Frontal cortex (tissue), 4 donors: ENCODE measurements at places on chromosomes 6 and 20.

DNA sequence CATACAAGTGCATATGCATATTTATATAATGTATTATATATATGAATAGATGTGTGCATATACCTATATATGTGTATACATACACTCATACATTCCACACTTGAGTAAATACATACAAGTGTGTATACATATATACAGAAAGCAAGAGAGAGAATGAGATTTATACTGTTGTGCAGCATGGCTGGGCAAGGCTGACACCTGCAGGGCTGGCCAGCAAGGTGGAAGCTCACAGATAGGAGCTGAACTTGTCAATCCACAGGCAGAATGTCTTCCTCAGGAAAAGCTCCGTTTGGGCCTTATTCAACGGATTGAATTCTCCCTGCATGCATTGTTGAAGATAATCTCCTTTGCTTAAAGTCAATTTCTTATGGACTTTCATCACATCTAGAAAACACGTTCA, 256.7 kb downstream of the ZNF217 start:
- DNase-seq: no peak

DNA sequence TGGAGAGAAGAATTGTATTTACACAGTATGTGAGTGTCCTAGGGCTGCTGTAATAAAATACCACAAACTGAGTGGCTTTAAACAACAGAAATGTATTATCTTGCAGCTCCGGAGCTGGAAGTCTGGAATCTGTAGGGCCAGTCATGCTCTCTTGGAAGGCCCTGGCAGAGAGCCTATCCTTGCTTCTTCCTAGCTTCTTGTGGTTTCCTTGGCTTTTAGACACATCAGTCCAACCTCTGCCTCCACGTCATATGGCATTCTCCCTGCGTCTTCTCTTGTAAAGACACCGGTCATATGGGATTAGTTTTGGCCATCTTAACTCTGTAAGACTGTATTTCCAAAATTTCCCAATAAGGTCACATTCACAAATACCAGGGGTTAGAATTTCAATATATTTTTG, 10.8 kb downstream of the FNDC1 start:
- no peak for DNase-seq

DNA sequence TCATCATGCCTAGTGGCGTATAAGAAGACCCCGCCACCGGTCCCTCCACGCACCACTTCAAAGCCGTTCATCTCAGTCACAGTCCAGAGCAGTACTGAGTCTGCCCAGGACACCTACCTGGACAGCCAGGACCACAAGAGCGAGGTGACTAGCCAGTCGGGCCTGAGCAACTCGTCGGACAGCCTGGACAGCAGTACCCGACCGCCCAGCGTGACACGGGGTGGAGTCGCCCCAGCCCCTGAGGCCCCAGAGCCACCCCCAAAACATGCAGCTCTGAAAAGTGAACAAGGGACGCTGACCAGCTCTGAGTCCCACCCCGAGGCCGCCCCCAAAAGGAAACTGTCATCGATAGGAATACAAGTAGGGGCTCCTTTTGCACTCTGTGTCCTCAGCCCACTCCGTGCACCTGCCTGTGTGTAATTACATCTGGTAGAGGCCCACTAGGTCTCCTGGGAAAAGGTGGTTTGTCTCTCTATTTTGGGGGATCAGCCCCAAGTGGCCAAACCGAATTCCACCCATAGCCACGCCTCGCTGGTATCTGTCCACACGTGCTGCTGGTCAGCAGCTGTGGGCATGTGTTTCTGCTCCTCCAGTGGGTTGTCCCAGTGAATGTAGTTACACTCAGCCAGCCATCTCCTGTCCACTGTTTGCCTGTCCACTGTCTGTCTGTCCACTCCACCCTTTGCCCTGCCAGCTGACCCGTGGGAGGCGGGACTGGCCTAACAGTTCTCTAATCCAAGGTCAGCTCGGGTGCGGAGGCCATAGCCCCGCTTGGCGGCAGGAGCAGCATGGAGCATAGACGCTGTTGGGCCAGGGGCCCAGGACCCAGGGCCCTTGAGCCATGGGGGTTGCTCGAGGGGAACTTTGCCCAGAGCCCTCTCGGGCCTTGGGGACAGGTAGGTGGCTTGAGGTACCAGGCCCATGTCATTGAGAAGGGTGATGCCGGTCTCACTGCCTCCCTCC, 44.3 kb upstream of the MYL9 start:
- no peak for DNase-seq

- no peak for DNase-seq
These were observed 144.7 kb upstream of the ZNF217 start for GRCh38 chr20:53738039-53738944.

DNA sequence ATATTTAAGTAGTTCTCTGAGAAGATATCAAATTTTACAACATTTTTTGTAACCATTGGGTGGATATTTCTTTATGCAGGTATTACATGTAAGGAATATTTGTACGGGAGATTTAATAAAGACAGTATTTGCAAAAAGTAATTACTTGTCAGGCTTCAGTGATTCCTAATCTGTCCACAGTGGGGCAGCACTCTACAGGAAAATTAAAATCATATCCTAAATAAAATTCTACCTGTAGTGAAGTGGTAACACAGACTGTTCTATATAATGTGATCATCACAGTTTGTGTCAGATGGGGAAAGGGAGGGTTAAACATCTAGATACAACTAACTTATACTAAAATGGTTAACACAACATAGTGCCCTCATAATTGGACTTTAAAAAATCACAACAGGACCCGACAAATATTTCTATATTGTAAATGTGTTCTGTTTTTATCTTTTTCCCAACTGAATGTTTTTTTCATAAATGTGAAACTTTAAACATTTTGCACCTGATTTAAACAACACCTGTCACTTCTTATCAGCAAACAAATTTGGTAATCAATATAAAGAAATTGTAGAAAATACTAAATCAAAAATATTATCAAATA, 145.6 kb upstream of the MANEA start:
- DNase-seq: peak; percentile 34

- DNase-seq: no peak
These were observed 1.2 kb upstream of the EDN1 start for GRCh38 chr6:12288914-12289313.

GRCh38 chr6:150406948-150407347, 38.1 kb downstream of the IYD start:
- DNase-seq: no peak

GRCh38 chr6:168905451-168906090, 348.1 kb downstream of the THBS2 start:
- no peak for DNase-seq

DNA sequence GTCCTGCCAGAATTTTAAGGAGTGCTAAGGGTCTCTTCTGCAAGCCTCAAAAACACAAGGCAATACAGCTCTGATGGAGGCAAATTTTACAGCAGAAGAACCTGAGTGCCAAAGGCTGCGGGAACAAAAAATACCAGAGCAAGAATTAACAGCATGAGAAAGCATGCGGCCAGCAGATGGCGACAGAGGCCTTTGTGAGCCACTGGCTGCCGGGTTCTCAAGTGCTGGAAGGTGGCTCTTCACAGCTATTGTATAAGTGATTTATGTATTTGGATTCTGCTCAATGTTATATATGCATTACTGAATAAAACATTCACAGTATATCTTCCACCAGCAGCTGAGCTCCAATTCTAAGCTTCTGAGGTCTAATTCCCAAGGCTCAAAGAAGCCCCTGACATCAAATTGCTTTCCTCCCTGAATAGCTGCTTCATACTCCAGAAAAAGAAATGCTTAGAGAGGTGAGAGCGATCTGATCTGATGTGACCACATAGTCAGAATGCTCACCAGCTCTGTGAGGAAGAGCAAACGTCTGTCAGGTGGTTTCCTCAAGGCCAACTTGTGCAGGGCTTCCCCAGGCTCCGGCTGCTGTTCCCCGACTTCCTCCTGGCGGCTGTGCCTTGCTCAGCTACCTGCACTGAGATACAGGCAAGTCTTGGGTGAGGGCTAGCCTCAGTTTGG, 58.6 kb downstream of the PPP1R3G start:
- peak; percentile 49 for DNase-seq

DNA sequence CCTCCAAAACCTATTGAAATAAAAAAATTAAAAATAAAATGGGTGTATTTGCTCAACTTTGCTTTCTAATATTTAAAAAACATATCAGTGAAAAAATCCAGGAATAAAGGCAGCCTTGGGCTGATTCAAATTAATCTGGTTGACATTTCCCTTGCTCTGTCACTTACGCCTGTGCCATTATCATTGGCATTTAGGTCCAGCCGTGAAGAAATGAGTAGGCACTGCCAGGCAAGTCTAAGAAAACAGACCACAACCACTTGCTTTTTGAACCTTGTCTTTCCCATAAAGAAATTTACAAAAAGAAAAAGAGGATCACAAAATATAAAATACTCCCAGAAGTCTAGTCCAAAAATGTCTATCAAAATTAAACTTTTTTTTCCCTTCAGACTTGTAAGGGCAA, 59.2 kb upstream of the HBS1L start:
- no peak for DNase-seq

- no peak for DNase-seq
These were observed 335.6 kb downstream of the PREX1 start for GRCh38 chr20:48492015-48492714.

DNA sequence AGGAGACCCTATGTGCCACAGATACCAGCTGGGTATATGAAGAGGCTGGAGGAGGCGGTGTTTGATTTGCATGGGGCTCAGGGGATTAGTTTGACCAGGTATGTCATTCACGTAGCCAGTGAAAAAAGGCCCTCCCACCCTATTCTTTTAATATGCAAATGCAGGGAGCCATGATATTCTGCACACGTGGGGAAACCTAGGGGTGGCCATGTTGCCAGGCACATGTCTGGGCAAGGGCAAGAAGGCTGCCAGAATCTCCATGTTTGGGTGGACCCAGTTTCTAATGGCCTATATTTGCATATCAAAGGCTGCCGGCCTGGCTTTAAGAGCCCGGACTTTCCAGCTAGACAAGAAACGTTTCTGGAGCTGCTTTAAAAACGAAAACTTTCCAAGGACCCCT, 60.4 kb downstream of the SOX4 start:
- DNase-seq: no peak

GRCh38 chr6:34575326-34575725, 19.2 kb upstream of the SPDEF start:
- DNase-seq: peak; percentile 11

DNA sequence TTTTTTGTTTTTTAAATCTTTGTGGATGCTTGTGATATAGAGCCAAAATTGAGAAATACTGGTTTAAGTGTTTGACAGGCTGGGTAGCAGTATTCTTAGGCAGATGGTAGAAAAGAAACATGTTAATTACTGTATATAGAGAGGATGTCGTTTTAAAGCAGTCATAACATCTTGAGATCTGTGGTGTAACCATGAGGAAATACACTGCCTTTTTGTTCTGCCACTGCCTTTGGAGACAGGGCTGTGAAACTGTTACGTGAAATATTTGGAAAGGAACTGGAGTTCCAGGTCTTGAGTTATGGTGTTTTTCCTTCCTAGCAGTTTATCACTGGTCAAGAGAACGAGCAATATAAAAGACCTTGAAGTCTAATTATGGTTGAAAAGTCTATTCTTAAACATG, 19.5 kb downstream of the STXBP5 start:
- DNase-seq: no peak

GRCh38 chr20:19815553-19815991, 57.5 kb downstream of the RIN2 start:
- no peak for DNase-seq

DNA sequence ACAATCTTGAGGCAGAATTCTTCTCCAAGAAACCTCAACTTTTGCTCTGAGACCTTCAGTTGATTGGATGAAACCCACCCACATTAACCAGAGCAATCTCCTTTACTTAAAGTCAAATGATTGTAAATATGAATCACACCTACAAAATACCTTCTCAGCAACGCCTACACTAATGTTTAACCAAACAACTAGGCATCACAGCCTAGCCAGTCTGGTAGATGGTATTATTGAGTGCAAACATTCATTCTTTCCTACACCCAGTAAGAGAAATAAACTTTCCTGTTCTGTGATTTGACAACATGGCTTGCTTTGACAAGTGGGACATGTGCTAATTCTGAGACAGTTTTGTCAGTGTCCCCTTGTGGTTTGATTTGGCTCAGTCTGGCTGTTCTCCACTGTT, 252.2 kb downstream of the HACE1 start:
- no peak for DNase-seq

- DNase-seq: no peak
These were observed 161.7 kb downstream of the DTNBP1 start for GRCh38 chr6:15500901-15501825.

DNA sequence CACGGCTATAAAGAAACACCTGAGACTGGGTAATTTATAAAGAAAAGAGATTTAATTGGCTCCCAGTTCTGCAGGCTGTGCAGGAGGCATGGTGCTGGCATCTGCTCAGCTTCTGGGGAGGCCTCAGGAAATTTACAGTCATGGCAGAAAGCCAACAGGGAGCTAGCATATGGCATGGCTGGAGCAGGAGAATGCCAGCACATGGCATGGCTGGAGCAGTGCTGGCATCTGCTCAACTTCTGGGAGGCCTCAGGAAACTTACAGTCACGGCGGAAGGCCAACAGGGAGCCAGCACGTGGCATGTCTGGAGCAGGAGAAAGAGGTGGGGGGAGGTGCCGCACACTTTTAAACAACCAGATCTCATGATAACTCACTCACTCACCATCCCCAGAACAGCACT, 32.5 kb upstream of the DACT2 start:
- no peak for DNase-seq

- no peak for DNase-seq
These were observed 75.5 kb upstream of the CCDC167 start for GRCh38 chr6:37575221-37575620.

- DNase-seq: no peak
These were observed 199.1 kb upstream of the BTBD3 start for GRCh38 chr20:11718474-11719094.

DNA sequence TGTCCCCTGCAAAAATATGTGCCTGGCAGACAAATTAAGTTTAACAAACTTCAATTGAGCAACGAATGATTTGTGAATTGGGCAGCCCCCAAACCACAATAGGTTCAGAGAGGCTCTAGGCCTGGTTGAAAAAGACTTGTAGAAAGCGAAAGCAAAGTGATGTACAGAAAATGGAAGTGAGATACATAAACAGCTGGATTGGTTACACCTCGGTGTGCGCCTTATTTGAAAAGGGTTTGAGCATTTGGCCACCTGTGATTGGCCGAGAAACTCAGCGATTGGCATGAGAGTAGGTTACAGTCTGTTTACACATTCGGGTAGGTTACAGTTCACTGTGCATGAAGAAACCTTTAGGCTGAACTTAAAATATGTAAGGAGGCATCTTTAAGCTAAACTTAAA, 136.9 kb downstream of the CD83 start:
- DNase-seq: no peak

DNA sequence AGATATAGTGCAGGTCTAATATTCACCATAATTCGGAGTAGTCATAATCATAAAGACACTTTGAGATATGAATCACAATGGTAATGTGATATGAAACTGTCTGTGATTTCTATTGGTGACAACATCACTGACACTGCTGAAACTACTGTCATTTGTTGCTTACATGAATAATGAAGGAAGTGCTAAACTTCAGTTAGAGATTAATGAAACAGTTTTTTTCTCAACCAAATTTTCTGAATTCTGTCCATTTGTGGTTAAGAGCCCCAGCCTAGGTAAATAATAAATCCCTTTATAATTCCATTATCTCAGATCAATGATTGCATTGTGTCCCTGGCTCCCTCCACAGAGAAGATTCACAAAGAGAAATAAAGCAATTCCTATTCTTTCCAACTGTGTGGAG, 122.6 kb downstream of the HIVEP2 start:
- DNase-seq: no peak

GRCh38 chr6:139265512-139266190, 26.1 kb downstream of the TXLNB start:
- DNase-seq: no peak

GRCh38 chr6:110738899-110739365, 76.3 kb downstream of the CDK19 start:
- DNase-seq: no peak

- DNase-seq: no peak
These were observed 1.2 kb downstream of the TCEA2 start for GRCh38 chr20:64064145-64064698.
